ENCODE measurements at places on chromosomes 6 and 20.

GRCh38 chr6:13331516-13332348 is 3.4 kb upstream of the TBC1D7 start:
- no peak for DNase-seq

DNA sequence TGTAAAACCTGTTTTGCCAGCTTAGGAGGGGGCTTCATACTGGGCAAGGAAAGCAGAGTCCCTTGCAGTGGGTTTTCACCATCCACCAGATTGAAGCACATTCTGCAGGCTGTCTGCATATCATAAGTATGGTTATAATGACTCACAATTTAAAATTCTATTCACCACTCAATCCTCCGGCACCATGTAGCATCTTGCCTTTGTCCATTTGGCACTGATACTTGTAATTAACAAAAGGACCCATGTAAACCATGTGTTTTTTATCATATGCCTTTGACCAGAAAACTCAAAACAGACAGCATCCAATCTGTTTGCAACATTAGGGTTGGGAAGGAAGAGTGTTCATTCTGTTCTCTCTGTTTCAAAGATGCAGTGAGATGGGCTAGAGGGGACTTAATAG is 3.0 kb downstream of the CD83 start:
- DNase-seq: no peak

GRCh38 chr6:113461153-113461932 is 395.8 kb upstream of the MARCKS start:
- no peak for DNase-seq

DNA sequence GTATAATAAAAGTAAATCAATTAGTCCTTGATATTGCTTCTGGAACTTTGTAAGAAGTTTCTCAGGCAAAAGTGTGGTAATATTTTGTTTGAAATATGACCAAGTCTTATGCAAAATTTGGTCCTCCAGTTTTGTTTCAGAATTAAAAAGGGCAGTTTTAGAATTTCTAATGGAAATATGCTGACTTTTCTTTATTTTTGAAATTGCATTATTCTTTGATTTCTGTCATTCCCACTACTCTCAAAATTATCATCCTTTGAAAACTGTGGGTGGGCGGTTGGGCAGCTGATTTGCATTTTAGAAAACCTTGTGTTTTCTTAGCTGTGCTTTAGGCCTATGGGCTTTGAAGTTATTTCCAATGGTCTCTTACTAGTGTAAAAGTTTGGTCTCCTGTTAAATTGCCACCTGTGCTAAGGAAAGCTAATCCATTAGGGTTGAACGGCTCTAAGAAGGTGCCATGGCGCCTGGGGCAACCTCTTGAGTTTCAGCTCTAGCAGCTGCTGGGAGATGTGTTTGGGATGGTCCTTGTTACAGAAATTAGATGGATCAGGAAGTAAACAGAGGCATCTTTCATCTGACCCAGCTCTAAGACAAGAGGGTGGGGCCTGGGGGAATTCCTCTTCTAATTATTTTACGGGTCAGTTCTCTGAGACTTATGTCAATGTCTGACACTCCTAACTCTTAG is 880.8 kb upstream of the SLC35B3 start:
- no peak for DNase-seq

- DNase-seq: no peak
Observed at GRCh38 chr20:41534170-41534569, 84.0 kb downstream of the CHD6 start.

- peak; percentile 51 for DNase-seq
Observed at GRCh38 chr20:46132705-46133120, 14.6 kb downstream of the CD40 start.

- DNase-seq: no peak
Observed at GRCh38 chr6:21596949-21597682, 3.6 kb downstream of the SOX4 start.

GRCh38 chr20:10427060-10427692 is 6.8 kb downstream of the MKKS start:
- peak; percentile 26 for DNase-seq

- no peak for DNase-seq
Observed at GRCh38 chr20:38863024-38863851, 57.7 kb downstream of the PPP1R16B start.

DNA sequence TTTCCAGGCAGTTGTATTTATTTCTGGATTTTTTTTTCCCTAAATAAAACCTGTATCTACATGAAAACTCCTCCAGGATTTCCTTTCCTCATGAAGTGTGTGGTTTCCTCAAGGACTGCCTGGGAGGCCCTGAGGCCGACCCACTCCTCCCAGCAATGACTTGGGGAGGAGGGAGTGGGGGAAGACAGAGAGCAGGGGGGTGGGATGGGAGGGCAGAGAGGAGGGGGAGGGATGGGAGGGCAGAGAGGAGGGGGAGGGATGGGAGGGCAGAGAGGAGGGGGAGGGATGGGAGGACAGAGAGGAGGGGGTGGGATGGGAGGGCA is 161.8 kb upstream of the AGPAT4 start:
- no peak for DNase-seq

DNA sequence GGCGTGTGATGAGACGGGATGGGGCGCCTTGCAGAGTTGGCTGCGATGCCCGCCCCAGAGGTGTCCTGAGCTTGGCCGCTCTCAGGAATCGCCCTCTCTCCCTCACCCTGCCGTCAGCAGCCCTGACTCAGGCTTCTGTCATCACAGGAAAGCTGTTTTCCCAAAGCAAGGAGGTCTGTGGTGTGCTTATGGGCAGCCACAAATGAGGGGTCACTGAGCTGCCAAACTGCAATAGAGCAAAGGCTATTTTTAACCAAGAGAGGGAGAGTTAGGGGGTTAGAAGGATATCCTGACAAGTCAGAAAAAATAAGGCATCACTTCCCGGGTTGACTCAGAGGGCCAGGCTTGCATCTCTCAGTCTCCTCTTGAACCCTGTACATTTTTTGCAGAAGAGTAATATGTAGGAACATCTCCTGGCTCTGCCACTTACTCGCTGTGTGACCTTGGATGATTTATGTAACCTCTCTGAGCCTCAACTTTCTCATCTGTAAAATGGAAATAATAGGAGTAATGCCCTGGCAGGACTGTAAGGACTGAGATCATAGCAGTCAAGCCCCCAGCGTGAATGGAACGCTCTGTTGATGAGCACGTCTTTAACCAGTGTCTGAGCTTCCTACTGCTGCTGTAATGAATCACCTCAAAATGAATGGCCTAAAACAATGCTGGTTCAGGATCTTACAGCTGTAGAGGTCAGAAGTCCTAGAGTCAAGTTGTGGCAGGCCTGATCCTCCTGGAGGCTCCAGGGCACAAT is 181.9 kb downstream of the NFATC2 start:
- no peak for DNase-seq
